Activated T-cell treated with anti-CD3 and anti-CD28 coated beads, Interleukin-2, amount 50 U/mL, for 1 hour (primary cell): ENCODE measurements at places on chromosomes 2 and 18.

- no peak for DNase-seq
Observed at GRCh38 chr18:50720325-50720674, 99.5 kb downstream of the MRO start.

- no peak for DNase-seq
Observed at GRCh38 chr2:12487253-12488004, 229.3 kb upstream of the TRIB2 start.

DNA sequence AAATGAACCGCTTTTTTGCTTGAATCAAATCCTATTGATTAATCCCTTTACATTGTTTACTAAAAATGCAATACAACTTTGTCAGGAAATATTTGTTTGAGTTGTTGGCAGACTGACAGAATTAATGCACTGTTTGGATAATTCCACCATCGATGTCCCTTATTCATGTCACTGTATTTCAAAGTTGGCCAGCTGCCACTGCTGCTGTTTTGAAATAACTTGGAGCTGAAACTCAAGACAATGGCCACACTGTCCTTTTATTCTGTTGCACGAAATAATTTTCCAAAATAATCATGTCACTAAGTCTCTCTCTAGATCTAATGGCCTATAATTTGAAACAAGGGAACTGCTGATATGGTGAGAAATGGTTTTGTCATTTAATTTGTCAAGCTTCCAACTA lies 55.2 kb upstream of the PAX3 start:
- DNase-seq = no peak

- no peak for DNase-seq
Observed at GRCh38 chr18:45169610-45170009, 445.7 kb upstream of the SLC14A2 start.

DNA sequence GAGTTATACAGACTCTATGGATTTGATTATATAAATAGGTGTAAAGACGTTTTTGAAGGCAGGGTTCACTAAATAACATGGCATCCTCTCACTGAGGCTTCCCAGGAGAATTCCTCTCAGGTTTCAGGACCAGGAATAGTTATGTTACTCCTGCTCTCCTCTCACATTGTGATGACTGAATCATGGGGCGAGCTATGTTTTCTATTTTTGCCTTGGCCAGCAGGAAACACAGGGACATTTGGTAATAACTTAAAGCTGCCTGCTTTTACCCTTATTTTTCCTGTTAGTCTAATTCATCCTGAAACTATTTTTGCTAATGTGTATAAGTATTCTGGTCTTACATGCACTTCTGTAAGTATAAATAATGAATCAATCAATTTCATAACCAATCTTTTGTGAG lies 115.3 kb upstream of the ITGB6 start:
- no peak for DNase-seq

GRCh38 chr2:102660070-102660469 lies 40.7 kb downstream of the SLC9A2 start:
- no peak for DNase-seq

- no peak for DNase-seq
Observed at GRCh38 chr2:204129591-204130294, 193.2 kb downstream of the ICOS start.

GRCh38 chr18:60200558-60200957 lies 172.0 kb downstream of the MC4R start:
- DNase-seq = no peak

DNA sequence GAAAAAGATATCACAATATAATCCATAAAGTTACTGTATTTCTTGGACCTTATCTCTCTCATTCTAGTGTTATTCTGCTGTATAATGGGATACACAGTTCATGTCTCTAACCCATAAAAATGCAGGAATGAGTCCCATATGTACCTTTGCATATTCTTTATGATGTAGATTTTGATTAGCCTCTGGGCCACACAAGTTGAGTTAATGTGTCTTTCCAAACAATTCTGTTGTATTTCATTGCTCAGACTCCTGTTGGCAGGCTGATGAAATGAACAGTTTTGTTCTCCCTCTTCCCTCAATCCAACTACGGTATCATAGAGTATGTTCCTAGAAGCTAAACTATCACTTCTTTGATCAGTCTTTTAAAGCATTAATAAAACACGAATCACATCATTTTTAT lies 113.2 kb upstream of the SATB2 start:
- DNase-seq = no peak

- DNase-seq = peak; percentile 61
Observed at GRCh38 chr2:241009601-241010530, 11.4 kb downstream of the SNED1 start.

DNA sequence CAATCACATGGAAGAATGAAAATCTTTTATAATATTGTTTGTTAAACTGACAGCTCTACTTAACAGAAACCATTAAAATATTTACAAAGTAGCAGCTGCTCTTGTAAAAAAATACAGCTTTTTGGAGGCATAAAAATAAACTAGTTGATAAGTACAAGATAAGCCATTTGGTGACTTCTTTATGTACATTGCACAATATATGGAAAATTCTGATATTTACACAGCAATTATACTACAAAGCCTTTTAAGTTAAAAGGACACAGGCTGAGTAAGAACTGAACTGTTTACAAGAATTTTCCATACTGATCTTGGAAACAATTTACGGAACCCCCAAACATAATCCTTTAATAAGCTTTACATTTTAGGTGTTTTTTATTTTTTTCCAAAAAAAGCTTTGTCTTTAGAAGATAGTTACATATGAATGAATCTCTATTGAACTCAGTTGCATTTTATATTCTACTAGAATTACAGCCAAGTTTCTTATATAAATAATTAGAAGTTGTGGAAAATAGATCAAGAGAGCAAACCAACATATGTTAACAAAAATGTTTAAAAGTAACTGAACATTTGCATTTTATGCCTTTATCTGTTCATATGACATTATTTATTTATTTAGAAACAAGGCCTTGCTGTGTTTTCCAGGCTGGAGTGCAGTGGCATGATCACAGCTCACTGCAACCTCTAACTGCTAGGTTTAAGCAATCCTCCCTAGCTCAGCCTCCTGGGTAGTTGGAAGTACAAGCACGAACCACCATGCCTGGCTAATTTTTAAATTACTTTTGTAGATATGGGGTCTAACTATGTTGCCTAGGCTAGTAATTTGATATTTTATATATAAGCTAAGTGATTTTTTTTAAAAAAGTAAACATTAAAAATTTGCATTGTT lies 142.5 kb downstream of the OTX1 start:
- no peak for DNase-seq

GRCh38 chr2:101706819-101707177 lies 9.3 kb downstream of the MAP4K4 start:
- DNase-seq = no peak

DNA sequence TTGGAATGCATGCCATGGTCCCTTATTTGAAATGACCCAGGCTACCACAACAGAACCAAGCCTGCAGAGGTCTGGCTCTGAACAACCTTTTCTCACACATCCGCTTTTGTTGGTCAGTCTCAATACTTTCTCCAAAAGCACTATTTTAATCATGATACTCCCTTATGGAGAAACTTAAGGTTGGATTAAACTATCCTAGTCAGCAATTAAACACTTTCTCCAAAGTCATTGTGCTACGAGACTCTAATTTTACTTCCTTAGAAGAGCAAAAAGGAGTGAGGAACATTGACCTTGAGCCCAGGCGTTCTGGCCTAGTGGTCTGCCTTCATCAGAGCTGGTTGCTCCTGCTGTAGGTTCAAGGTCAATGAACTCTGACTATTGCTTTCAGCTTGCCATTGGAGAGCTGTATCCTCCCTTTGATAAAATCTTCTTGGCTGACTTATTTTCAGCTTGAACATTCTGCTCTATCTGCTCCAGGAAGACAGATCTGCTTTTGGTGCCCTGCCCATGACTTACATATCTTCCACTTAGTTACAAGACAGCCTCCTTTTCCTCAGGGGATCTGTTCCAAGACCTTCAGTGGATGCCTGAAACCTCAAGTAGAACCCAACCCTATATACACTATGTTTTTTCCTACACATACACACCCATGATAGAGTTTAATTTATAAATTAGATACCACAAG lies 91.2 kb downstream of the NCKAP5 start:
- DNase-seq = no peak

- no peak for DNase-seq
Observed at GRCh38 chr2:200843993-200844948, 20.2 kb downstream of the CLK1 start.

DNA sequence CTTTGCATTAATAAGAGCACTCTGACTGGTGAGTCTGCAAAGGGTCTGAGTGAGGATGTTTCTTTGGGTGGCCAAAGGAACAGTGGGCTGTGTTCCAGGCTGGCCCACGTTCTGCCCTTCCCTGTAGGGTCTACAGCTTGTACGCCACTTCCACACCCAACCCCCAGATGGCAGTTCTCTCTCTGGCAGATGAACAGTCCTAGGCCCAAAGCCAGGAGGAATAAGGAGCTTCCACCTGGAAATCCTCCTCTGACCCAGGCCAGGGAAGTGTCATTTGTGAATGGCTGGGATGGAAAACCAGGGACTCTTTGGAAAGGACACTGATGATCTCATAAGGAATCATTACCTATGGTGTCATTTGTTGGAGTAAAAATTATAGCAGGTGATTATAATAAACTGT lies 6.6 kb downstream of the OTOF start:
- no peak for DNase-seq

DNA sequence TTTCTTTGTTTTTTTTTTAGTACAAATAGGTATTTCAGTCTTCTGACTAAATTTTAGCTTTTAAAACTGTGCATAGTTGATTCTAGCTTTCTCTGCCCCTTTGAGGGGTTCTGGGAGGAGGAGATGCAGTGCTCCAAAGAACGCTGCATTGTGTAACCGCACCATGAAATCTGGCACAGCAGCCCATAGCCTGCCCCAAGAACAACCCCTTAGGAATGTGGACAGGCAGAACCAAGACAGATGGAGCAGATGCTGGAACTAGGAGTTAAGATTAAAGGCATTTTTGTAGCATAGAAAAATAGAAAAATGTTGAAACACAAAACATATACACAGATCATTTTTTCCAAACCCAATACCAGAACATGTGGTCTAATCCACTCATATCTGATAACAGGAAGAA lies 187.5 kb downstream of the SCG2 start:
- DNase-seq = no peak
